ENCODE measurements at places on chromosomes 1 and 21. TPM values are rescaled to one million over a fixed set of nuclear protein-coding genes. Genes with fewer than 3 reads are reported as not detected.

- H3K27me3 ChIP-seq: no peaks in the 10 kb centered on the region
- peak overlapping the region; percentile 63 for H3K27ac ChIP-seq
- no peaks in the 10 kb centered on the region for H3K36me3 ChIP-seq
- H3K4me1 ChIP-seq: no peaks in the 10 kb centered on the region
- peak overlapping the region; percentile 84 for H3K4me3 ChIP-seq
- DNase-seq: peak; percentile 72
Observed at GRCh38 chr21:33642896-33643657, 776 bp downstream of the ITSN1 start.

DNA sequence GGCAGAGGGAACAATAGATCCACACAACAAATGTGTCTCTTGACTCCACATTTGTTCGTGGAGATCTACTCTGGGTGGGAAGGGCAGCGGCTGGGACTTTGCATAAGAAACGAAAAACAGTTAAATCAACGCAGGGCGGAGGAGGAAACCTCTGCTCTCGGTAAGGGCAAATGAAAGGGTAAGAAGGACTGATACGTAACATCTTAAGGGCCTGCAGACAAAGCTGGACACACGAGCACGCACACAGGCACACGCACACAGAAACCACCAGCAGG, 57.3 kb downstream of the MRPL37 start:
- H3K36me3 ChIP-seq: no peaks in the 10 kb centered on the region
- no peaks in the 10 kb centered on the region for H3K4me1 ChIP-seq
- DNase-seq: no peak
- H3K27ac ChIP-seq: no peak overlapping the region
- H3K4me3 ChIP-seq: no peak overlapping the region

DNA sequence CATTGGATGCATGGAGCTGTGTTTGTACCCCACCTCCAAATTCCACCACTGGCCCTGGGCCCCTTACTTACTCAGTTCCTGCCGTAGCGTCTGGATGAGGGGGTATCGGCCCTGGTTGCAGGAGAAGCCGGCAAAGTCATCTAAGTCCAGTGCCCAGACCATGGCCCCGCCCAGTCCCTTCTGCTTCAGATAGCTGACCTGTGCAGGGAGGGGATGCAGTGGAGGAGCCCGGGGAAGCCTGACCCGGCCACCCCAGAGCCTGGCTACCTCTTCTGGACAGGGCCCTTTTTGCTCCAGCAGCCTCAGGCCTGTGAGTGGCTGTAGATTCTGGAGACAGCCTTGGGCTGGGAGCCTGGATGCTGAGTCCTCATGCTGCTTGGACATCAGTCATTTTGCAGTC, 11.8 kb downstream of the CHIT1 start:
- H3K27ac ChIP-seq: no peak overlapping the region
- DNase-seq: no peak
- H3K36me3 ChIP-seq: no peaks in the 10 kb centered on the region
- H3K27me3 ChIP-seq: no peaks in the 10 kb centered on the region

- no peaks in the 10 kb centered on the region for H3K36me3 ChIP-seq
- no peaks in the 10 kb centered on the region for H3K27me3 ChIP-seq
- no peak for DNase-seq
- H3K27ac ChIP-seq: no peak overlapping the region
- no peak overlapping the region for H3K4me3 ChIP-seq
Observed at GRCh38 chr1:54984131-54984842, 3.9 kb downstream of the TMEM61 start.

GRCh38 chr1:177360791-177361190, 190.0 kb downstream of the BRINP2 start:
- H3K27me3 ChIP-seq: no peaks in the 10 kb centered on the region
- no peaks in the 10 kb centered on the region for H3K4me1 ChIP-seq
- H3K27ac ChIP-seq: no peak overlapping the region
- no peaks in the 10 kb centered on the region for H3K36me3 ChIP-seq

DNA sequence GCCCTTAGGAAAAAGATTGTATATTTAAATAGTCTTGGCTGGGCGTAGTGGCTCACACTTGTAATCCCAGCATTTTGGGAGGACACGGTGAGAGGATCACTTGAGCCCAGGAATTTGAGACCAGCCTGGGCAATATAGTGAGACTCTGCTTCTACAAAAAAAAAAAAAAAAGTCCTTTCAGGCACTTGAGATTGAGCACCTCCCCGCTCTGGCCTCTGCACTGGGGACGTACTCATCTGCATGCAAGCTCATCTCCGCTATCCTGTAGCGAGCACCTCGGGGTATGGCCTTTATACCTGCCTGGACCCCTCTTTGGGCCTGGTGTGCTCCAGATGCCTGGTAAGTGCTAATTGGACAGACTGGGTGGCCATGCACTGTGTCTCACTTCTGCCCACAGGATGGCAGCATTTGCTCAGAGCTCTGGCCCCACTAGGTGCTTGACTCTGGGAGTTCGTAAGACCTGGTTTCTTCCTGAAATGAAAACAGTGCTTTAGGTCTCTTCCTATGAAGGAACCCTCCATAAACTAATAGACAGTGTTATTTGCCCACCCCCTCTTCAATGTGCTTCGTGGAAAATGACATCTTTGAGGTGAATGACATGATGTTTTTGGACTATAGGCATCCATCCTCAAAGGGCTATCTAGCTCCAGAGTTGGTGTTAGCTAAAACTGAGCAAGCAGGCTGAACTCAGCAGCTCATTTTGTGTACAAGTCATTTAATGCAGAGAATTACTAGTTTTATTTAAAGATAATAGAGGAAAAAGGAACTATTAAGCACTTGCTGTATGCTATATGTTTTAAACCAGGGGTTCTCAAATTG, 61.7 kb upstream of the ADAR start:
- peak; percentile 54 for DNase-seq
- H3K4me1 ChIP-seq: no peaks in the 10 kb centered on the region
- H3K27ac ChIP-seq: no peak overlapping the region
- H3K27me3 ChIP-seq: no peaks in the 10 kb centered on the region

- no peaks in the 10 kb centered on the region for H3K36me3 ChIP-seq
- no peaks in the 10 kb centered on the region for H3K27me3 ChIP-seq
- no peak overlapping the region for H3K4me3 ChIP-seq
- no peaks in the 10 kb centered on the region for H3K4me1 ChIP-seq
- DNase-seq: no peak
- H3K27ac ChIP-seq: no peak overlapping the region
Observed at GRCh38 chr1:204984499-204984898, 58.5 kb upstream of the CNTN2 start.

GRCh38 chr1:242784084-242784483, 259.6 kb upstream of the PLD5 start:
- no peak overlapping the region for H3K27ac ChIP-seq
- H3K4me1 ChIP-seq: no peaks in the 10 kb centered on the region
- no peaks in the 10 kb centered on the region for H3K27me3 ChIP-seq
- no peak overlapping the region for H3K4me3 ChIP-seq
- H3K36me3 ChIP-seq: no peaks in the 10 kb centered on the region
- no peak for DNase-seq

DNA sequence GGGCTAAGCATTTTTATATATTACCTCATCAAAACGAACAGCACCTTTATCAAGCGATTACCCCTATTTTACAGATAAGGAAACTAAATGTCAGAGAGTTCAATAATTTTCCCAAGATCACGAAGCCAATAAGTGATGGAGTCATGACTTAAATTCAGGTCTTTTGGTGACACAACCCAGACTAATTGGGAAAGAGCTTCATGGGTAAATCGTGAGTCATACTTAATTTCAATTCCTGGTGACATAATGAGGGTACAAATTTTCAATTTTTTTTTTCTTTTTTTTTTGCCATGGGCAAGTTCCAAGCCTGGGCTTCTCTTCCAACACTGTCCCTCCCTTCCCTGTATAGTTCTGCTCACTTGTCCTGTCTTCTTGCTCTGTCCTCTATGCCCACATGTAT, 30.1 kb upstream of the IL10 start:
- H3K4me1 ChIP-seq: peaks cover under 1% of the 10 kb centered on the region
- H3K4me3 ChIP-seq: no peak overlapping the region
- H3K36me3 ChIP-seq: no peaks in the 10 kb centered on the region
- H3K27ac ChIP-seq: no peak overlapping the region
- DNase-seq: no peak

- H3K4me3 ChIP-seq: no peak overlapping the region
- H3K27ac ChIP-seq: no peak overlapping the region
- no peak for DNase-seq
Observed at GRCh38 chr1:178973652-178974101, 52.0 kb upstream of the FAM20B start.

- no peak overlapping the region for H3K27ac ChIP-seq
- no peaks in the 10 kb centered on the region for H3K4me1 ChIP-seq
- no peaks in the 10 kb centered on the region for H3K27me3 ChIP-seq
- H3K4me3 ChIP-seq: no peak overlapping the region
Observed at GRCh38 chr1:231827337-231828105, 200.9 kb downstream of the DISC1 start.

DNA sequence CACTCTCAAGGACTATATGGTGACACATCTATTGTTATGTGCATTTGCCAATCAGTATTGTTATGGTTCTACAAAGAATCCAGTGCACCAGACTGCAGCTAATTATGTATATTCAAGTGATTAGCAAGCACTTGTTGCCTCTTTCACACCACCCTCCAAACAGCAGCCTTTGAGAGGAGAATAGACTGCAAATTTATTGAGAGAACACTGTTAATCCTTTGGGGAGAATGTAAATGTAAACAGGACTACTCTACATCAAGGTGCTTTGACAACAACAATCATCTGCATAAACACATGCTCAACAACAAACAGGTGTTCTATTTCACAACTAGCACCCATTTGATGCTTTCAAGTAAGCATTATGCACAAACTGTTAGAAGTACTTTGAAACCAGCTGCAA, 117.4 kb downstream of the AKT3 start:
- no peaks in the 10 kb centered on the region for H3K27me3 ChIP-seq
- H3K4me3 ChIP-seq: no peak overlapping the region
- no peaks in the 10 kb centered on the region for H3K36me3 ChIP-seq
- no peak overlapping the region for H3K27ac ChIP-seq

DNA sequence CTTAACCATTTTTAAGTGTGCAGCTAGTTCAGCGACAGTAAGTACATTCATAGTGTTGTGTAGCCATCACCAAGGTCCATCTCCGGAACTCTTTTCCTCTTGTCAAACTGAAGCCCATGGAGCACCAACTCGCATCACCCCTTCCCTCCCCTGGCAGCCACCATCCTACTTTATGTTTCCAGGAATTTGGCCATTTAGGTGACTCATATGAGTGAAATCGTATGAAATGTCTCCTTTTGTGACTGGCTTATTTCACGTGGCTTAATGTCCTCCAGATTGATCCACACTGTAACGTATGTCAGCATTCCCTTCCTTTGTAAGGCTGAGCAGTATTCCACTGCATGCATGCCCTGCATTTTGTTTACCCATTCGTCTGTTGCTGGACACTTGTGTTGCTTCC, 2.5 kb downstream of the COL6A2 start:
- no peak overlapping the region for H3K27ac ChIP-seq
- H3K36me3 ChIP-seq: no peaks in the 10 kb centered on the region
- DNase-seq: no peak
- H3K27me3 ChIP-seq: no peaks in the 10 kb centered on the region
- H3K4me1 ChIP-seq: no peaks in the 10 kb centered on the region

GRCh38 chr1:52707927-52708655, 9.9 kb upstream of the COA7 start:
- H3K27me3 ChIP-seq: no peaks in the 10 kb centered on the region
- H3K36me3 ChIP-seq: no peaks in the 10 kb centered on the region
- H3K4me1 ChIP-seq: no peaks in the 10 kb centered on the region
- no peak overlapping the region for H3K4me3 ChIP-seq

DNA sequence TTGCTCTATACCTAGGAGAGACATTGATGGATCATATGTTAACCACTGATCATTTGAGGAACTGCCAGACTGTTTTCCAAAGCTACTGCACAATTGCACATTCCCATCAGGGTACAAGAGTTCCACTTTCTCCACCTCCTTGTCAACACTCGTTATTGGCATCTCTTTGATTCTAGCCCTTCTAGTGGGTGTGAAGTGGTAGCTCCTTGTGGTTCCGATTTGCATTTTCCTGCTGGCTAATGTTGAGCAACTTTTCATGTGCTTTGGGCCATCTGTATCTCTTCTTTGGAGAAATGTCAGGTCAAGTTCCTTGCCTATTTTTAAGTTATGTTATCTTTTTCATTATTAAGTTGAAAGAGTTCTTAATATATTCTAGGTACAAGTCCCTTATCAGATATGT, 90.1 kb downstream of the DMRTB1 start:
- H3K27me3 ChIP-seq: no peaks in the 10 kb centered on the region
- no peaks in the 10 kb centered on the region for H3K4me1 ChIP-seq
- no peaks in the 10 kb centered on the region for H3K36me3 ChIP-seq
- DNase-seq: no peak

- no peak for DNase-seq
- H3K27ac ChIP-seq: no peak overlapping the region
- H3K36me3 ChIP-seq: peaks cover 27% of the 10 kb centered on the region
- H3K27me3 ChIP-seq: no peaks in the 10 kb centered on the region
- H3K4me1 ChIP-seq: no peaks in the 10 kb centered on the region
- no peak overlapping the region for H3K4me3 ChIP-seq
Observed at GRCh38 chr1:236576004-236576403, 28.3 kb downstream of the HEATR1 start.

- H3K4me1 ChIP-seq: no peaks in the 10 kb centered on the region
- H3K27ac ChIP-seq: no peak overlapping the region
- H3K36me3 ChIP-seq: no peaks in the 10 kb centered on the region
- no peaks in the 10 kb centered on the region for H3K27me3 ChIP-seq
- DNase-seq: no peak
Observed at GRCh38 chr1:60936591-60937342, 145.6 kb upstream of the NFIA start.

- no peaks in the 10 kb centered on the region for H3K4me1 ChIP-seq
- DNase-seq: no peak
Observed at GRCh38 chr1:115091572-115091971, 2.3 kb upstream of the TSPAN2 start.

GRCh38 chr1:159868766-159869165, 6.3 kb upstream of the VSIG8 start:
- H3K4me3 ChIP-seq: no peak overlapping the region
- no peak for DNase-seq
- H3K27ac ChIP-seq: no peak overlapping the region
- H3K27me3 ChIP-seq: no peaks in the 10 kb centered on the region

Gene ZNF697
- total RNA-seq: 5.9 TPM

Gene AKIRIN1
- 12.1 TPM for total RNA-seq

Gene SLC35F3
- total RNA-seq: 2.0 TPM

Gene SPRR2E
- total RNA-seq: not detected

Gene S100A1
- total RNA-seq: 2.8 TPM

Gene PLA2G4A
- 3.6 TPM for total RNA-seq

Gene ATP1A2
- total RNA-seq: 0.35 TPM

Gene RNF186
- total RNA-seq: 22.9 TPM

Gene BEND5
- 4.3 TPM for total RNA-seq

Gene MPL
- 0.13 TPM for total RNA-seq

Gene VANGL2
- 3.9 TPM for total RNA-seq

Gene NPHS2
- not detected for total RNA-seq
